Thoracic aorta (tissue), 2 donors: ENCODE measurements at places on chromosomes 4 and X.

- H3K4me3 ChIP-seq = no peak overlapping the region
- no peak for DNase-seq
- no peaks in the 10 kb centered on the region for H3K27me3 ChIP-seq
- H3K27ac ChIP-seq = peak overlapping the region; percentile 74
Observed at GRCh38 chr4:119132306-119132705, 3.3 kb upstream of the MYOZ2 start.

DNA sequence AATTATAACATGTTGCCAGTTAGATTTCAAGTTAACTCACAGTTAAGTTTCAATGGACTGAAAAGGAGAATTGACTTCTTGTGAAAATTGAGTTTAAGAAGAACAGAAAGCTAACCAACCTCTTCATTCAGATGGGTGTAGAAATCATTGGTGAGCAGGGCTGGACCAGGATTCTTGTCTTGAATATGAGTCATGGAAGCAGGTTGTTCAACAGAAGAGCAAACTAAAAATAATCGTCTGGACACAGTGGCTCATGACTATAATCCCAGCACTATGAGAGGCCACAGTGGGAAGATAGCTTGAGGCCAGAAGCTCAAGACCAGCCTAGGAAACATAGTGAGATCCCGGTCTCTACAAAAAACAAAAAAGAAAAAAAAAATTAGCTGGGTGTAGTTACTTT lies 98.2 kb downstream of the ARSJ start:
- H3K27ac ChIP-seq = no peak overlapping the region
- DNase-seq = no peak
- no peaks in the 10 kb centered on the region for H3K36me3 ChIP-seq
- no peak overlapping the region for H3K4me3 ChIP-seq

DNA sequence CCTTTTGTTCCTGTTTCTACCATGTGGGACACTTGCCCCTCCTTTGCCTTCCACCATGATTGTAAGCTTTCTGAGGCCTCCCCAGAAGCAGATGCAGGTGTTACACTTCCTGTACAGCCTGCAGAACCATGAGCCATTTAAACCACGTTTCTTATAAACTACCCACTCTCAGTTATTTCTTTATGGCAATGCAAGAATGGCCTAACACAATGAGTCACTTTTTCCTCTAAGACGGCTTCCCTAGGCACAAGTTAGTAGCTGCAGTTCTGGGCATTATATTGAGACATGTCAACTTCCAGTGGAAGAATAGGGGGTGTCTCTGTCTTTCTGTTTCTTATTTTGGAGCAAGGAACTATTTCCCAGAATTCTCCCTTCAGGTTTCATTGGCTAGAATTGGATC lies 32.9 kb upstream of the DIPK2B start:
- H3K4me1 ChIP-seq = no peaks in the 10 kb centered on the region
- H3K27me3 ChIP-seq = no peaks in the 10 kb centered on the region
- no peak for DNase-seq
- no peaks in the 10 kb centered on the region for H3K36me3 ChIP-seq
- H3K4me3 ChIP-seq = no peak overlapping the region

- no peak for DNase-seq
- H3K27me3 ChIP-seq = no peaks in the 10 kb centered on the region
- no peak overlapping the region for H3K4me3 ChIP-seq
- no peaks in the 10 kb centered on the region for H3K4me1 ChIP-seq
- no peaks in the 10 kb centered on the region for H3K36me3 ChIP-seq
Observed at GRCh38 chr4:106816496-106816895, 219.6 kb downstream of the DKK2 start.

GRCh38 chr4:94348666-94349065 lies 6.0 kb upstream of the HPGDS start:
- H3K36me3 ChIP-seq = no peaks in the 10 kb centered on the region
- H3K4me1 ChIP-seq = no peaks in the 10 kb centered on the region
- no peaks in the 10 kb centered on the region for H3K27me3 ChIP-seq
- no peak overlapping the region for H3K27ac ChIP-seq
- no peak for DNase-seq

- H3K36me3 ChIP-seq = no peaks in the 10 kb centered on the region
- no peaks in the 10 kb centered on the region for H3K27me3 ChIP-seq
- H3K27ac ChIP-seq = no peak overlapping the region
- no peak for DNase-seq
Observed at GRCh38 chr4:38871593-38871992, 4.0 kb downstream of the FAM114A1 start.

- DNase-seq = no peak
- H3K36me3 ChIP-seq = no peaks in the 10 kb centered on the region
- no peak overlapping the region for H3K4me3 ChIP-seq
- no peak overlapping the region for H3K27ac ChIP-seq
- no peaks in the 10 kb centered on the region for H3K27me3 ChIP-seq
Observed at GRCh38 chrX:10199212-10199611, 42.4 kb downstream of the CLCN4 start.

DNA sequence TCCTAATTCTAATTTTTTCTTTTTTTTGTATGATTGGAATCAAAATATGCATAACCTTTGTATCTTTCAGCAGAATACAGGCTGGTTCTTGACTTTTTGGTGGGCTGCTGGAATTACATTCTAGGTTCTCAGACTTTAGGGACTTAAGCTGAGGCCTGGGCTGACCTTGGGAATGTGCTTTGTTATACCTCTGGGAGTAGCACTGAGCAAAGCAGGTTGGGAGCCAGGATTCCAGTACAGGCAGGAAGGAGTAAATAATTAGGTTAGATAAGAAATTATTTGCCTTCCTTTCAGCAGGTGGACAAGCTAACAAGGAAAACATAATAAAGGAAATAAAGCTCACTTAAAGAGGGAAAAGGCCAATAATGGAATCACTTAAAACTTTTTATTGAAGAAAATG lies 49.9 kb upstream of the SLC4A4 start:
- no peak overlapping the region for H3K27ac ChIP-seq
- H3K4me3 ChIP-seq = no peak overlapping the region
- DNase-seq = no peak
- H3K36me3 ChIP-seq = no peaks in the 10 kb centered on the region
- no peaks in the 10 kb centered on the region for H3K4me1 ChIP-seq

DNA sequence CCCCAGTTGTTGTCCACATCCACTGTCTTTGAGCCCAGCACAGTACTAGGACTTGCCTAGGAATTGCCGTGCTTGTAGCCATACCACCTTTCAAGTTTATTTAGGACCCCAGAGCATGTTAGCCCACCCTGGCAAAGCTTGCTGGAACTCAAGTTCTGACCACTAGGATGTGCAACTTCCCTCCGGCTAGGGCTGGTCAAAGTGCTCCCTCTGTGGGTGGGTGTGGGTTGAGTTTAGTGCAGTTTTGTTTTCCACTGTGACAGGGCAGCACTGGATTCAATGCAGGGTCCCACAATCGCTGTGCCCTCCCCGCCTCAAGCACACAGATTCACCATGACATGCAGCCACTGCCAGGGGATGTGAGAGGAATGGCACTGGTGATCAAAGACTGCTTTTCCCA lies 96.0 kb downstream of the RASGEF1B start:
- DNase-seq = no peak
- H3K4me3 ChIP-seq = no peak overlapping the region
- peaks cover 8% of the 10 kb centered on the region for H3K4me1 ChIP-seq
- H3K27me3 ChIP-seq = no peaks in the 10 kb centered on the region

GRCh38 chr4:168683595-168683994 lies 186.7 kb downstream of the PALLD start:
- no peak overlapping the region for H3K4me3 ChIP-seq
- no peaks in the 10 kb centered on the region for H3K27me3 ChIP-seq
- no peak for DNase-seq
- H3K4me1 ChIP-seq = no peaks in the 10 kb centered on the region

DNA sequence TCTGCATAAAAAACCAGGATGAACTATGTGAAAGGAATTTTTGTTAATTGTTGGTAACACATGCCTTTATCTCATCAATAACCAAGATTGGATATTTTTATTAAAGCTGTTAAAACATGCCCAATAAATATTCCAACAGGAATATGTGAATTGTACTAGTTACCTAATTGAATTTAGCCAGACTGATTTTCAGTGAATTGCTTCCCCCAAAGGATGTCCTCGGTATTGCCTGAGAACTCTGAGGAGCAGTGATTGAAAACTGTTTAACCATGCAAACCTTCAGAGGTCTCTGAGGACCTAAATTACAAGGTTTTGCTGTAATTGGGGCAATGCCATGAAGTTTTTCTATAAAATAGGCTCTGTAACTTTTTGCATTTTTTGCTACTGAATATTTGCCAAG lies 66.6 kb downstream of the BLTP1 start:
- H3K4me1 ChIP-seq = no peaks in the 10 kb centered on the region
- H3K27me3 ChIP-seq = no peaks in the 10 kb centered on the region
- no peak for DNase-seq
- no peak overlapping the region for H3K4me3 ChIP-seq

DNA sequence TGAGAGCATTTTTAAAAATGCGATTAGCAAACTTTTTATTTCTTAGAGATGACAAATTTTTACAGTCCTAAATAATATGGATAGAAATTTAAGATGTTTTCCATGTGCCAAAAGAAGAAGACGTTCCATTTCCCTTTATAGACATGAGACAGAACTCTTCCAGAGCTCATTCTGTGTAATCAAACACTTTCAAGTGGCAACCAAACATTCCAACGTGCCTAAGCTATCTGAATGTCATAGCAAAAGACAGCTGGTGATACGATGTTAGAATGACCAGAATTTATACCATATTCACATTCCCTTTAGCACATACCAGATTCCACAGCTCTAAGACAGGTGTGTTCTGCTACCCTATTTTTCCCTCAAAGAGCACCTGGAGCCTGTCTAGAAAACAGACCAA lies 133.2 kb downstream of the ENOX2 start:
- H3K27ac ChIP-seq = no peak overlapping the region
- no peaks in the 10 kb centered on the region for H3K4me1 ChIP-seq
- H3K27me3 ChIP-seq = no peaks in the 10 kb centered on the region
- DNase-seq = no peak
- H3K36me3 ChIP-seq = no peaks in the 10 kb centered on the region
- no peak overlapping the region for H3K4me3 ChIP-seq

- DNase-seq = no peak
- H3K4me1 ChIP-seq = no peaks in the 10 kb centered on the region
- H3K36me3 ChIP-seq = peaks cover 19% of the 10 kb centered on the region
- H3K27ac ChIP-seq = no peak overlapping the region
Observed at GRCh38 chr4:83046693-83047473, 11.9 kb downstream of the COPS4 start.

GRCh38 chr4:152682143-152682941 lies 2.5 kb upstream of the TMEM154 start:
- no peaks in the 10 kb centered on the region for H3K27me3 ChIP-seq
- no peaks in the 10 kb centered on the region for H3K4me1 ChIP-seq
- H3K4me3 ChIP-seq = no peak overlapping the region
- no peaks in the 10 kb centered on the region for H3K36me3 ChIP-seq
- no peak for DNase-seq

- H3K27me3 ChIP-seq = no peaks in the 10 kb centered on the region
- H3K4me1 ChIP-seq = peaks cover 4% of the 10 kb centered on the region
- H3K4me3 ChIP-seq = no peak overlapping the region
- H3K36me3 ChIP-seq = no peaks in the 10 kb centered on the region
Observed at GRCh38 chrX:23885803-23886202, 21.9 kb downstream of the APOO start.

DNA sequence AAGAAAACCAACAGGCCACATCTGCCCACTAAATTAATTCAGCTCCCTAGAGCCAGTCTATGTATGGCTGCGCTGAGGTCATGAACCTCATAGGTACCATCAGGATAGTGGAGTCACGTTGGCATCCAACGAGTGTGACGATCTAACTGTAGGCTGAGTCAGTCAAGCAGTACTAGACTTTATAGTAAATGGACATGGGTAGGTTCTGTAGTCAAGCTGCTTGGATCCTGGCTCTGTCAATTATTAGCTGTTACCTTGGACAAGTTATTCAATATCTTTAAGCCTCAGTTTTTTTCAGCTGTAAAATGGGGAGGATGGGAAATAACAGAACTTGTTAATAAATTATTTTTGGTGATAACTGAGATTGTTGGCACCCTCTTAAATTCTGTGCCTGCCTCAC lies 432.4 kb upstream of the RASGEF1B start:
- no peaks in the 10 kb centered on the region for H3K27me3 ChIP-seq
- no peak overlapping the region for H3K4me3 ChIP-seq
- H3K36me3 ChIP-seq = no peaks in the 10 kb centered on the region
- no peak for DNase-seq
- no peaks in the 10 kb centered on the region for H3K4me1 ChIP-seq

GRCh38 chr4:165864271-165864670 lies 8.8 kb upstream of the TLL1 start:
- H3K4me3 ChIP-seq = no peak overlapping the region
- no peak overlapping the region for H3K27ac ChIP-seq
- no peaks in the 10 kb centered on the region for H3K4me1 ChIP-seq
- no peaks in the 10 kb centered on the region for H3K36me3 ChIP-seq

DNA sequence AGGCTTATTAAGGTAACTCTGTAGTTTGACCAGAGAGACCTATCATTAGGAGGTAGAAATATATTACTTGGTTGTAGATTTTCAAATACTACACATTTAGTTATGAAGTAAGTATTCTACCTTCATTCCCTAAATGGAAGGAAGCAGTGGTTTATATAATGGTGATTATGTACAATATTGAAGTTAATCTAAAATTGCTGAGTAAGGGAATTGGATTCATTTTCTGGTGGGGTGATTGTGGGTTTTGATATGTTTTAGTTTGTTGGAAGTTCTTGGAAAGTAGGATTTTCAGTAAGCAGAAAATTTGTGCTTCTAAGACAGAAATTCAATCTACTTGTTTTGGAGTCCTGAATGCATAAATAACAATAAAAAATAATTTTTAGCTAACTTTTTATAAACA lies 1830.9 kb upstream of the ADGRL3 start:
- H3K4me3 ChIP-seq = no peak overlapping the region
- H3K36me3 ChIP-seq = no peaks in the 10 kb centered on the region
- DNase-seq = no peak
- no peak overlapping the region for H3K27ac ChIP-seq
- H3K4me1 ChIP-seq = no peaks in the 10 kb centered on the region

DNA sequence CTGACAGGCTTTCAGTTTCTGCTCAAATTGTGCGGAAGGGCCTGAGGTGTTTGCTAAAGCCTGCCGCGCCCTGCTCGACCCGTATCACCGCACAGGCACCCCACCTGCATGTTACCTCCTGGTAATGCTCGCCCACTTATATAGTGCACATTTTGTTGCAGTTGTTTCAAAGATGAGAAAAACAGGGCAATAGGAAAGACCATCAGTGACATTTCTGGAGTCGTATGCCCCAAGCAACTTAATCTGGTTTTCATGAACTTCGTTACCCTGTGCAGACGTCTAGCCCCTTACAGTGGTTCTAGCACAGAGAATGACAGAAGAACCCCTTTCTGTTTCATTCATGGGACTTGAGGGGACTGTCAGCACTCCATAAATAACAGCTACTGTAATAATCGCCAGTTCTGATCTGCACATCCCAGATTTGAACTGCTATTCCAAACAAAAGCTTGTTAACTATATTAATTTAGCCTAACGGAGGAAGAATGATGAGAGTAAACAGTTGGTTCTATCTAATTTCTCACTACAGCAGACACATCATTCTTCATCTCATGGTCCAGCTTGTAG lies 940 bp upstream of the DCTD start:
- DNase-seq = no peak
- no peaks in the 10 kb centered on the region for H3K27me3 ChIP-seq
- H3K27ac ChIP-seq = peak overlapping the region; percentile 88
- H3K36me3 ChIP-seq = peaks cover 13% of the 10 kb centered on the region
